ENCODE measurements at places on chromosomes 16 and 17.

DNA sequence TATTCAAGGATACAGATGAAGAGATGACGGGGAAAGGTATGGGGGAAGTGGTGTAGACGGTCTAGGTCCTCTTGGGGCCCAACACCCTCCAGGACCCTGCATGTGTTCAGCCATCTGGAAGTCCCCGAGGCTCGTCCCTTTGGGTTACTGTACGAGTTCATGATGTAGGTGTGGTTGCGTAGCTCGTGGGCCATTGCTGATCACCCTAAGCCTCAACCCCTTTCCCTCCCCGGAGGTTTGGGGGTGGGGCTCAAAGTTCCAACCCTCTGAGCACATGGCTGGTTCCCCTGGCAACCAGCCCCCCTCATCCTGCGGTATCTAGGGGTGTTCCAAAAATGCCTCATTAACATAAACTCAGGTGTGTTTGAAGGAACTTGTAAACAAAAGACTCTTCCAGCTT lies 98.8 kb upstream of the METRNL start:
- no peak for DNase-seq

DNA sequence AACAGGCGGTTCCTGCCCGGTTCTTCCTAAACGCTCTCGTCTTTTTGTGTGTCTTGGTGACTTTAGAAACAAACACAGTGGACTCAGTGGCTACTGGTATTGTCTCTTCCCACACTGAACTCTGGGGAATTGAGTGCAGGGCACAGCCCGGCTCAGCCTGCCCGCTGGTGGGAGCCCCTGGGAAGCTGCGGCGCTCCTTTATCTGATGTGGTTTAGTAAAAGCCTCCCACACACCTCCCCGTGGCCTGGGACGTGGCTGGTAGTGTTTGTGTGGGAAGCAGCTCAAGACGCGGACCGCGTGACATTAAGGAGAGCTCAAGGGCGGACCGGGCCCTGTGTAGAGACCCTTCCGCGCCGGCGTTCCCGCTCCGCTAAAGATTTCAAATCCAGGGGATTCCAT lies 55.4 kb upstream of the PVALEF start:
- no peak for DNase-seq

- no peak for DNase-seq
Observed at GRCh38 chr17:74574489-74575142, 7.3 kb upstream of the CD300H start.

DNA sequence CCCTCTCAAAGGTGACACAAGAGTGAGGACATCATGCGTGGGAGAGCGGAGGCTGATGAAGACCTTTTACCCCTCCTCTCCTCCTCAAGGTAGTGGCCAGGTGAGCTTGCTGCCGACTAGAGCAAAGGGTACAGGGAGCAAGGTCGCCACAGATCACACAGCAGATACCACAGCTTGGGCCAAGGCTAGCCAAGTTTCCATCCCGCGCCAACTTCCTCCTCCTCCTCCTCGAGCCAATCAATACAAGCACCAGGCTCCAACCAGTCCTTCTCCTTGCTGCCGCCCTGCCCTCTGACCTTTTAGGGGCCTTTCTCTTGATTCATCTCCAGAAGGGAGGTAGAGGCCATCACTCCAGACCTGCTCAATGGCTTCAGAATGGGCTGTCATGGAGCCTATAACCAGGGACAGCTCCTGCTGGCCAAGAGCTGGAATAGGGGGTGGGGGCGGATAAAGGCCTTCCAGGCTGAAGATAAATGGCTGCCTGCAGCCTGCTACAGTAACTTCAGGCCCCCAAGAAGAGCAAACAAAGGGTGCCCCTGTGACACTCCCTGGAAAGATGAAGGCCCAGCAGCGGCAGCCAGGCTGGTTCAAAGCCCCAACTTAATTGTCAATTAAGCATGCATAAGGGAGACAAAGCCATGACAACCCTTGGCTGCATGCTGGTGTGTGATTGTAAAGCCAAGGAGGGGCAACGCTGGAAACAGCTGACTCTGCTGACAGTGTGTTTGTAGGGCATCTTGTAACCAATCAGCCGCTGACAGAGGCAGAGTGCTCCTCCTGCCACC lies 17.8 kb downstream of the HNF1B start:
- DNase-seq: no peak

GRCh38 chr17:50507871-50508572 lies at the start of gene MYCBPAP:
Gene MYCBPAP, plus strand, starts transcription at chr17:50508439. Its CDS starts 236 bp downstream, at chr17:50508675.
- DNase-seq: peak; percentile 59

DNA sequence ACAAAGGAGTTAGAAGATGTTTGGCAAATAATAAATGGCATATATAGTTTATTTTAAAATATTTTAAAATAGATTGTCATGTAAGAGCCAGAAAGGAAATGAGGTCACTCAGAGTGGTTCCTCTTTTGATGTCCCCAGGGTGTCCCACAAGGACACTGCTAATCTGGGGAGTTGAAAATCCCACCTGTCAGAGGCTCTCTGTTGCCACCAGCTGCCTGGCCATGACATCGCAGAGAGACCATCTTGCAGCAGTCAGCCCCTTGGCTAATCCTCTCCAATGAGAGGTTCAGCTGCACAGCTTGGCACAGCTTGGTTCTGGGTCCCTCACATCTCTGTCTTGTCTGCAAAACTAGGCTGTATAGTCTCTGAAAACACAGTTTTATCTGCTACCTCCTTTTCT lies 11.0 kb upstream of the RBFOX1 start:
- no peak for DNase-seq

Data from NCI-H1092 (cell line).